HFF-Myc (cell line): ENCODE measurements at places on chromosomes 11 and 22.

DNA sequence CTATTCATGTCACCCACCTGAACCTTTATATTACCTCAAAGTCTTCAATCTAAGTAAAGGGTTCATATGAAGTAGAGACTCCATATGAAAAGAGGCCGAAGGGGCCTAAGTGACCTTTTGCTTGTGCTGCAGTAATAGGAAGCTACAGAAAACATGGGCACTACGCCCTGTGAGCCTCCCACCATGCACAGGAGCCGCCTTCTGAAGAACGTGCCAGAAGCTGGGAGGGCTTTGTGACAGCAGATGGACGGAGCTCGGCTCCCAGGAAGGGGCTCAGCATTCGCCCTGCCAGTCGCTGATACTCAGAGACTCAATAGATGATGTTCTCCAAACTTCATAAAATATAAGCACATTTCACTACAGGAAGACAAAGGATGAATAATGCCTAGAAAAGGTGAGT, 21.2 kb downstream of the DEAF1 start:
- DNase-seq = no peak

DNA sequence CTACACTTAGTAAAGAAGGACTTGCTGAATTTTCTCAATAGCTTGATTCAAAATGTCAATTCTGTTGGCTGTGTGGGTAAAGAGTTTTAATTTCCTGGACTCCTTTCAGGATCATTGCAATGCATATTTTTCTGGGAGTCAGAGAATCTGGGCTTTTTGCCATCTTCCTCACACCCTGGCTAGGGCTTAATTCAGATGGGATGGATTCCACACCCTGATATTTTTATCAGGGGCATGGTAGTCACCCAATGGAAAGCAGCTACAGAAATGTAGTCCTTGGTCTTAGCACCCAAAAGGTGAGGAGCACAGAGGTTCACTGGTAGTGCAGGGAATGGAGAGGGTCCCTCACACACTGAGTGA, 79.3 kb downstream of the SGSM3 start:
- peak; percentile 14 for DNase-seq

- no peak for DNase-seq
Measured at GRCh38 chr22:39148727-39149535, 3.5 kb downstream of the CBX7 start.

GRCh38 chr11:34292111-34292510, 65.7 kb downstream of the ABTB2 start:
- no peak for DNase-seq

DNA sequence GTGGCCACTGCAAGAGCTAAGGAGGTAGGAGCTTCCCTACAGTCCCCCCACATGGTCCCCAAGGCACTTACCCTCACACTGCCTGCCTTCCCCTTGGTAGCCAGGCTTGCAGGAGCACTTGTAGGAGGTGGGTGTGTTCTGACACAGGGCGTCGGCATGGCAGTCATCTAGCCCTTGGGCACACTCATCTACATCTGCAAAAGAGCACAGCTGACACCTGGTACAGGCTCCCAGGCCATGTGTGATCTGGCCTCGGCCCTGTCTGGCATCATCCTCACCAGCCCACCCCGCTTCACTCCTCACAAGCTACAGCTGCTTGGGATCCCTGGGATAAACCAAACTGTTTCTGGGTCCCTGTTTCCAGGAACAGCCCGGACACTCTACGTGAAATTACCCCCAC, 1.8 kb downstream of the SCUBE2 start:
- no peak for DNase-seq

- DNase-seq = no peak
Measured at GRCh38 chr11:64878223-64878493, 263 bp downstream of the EHD1 start.

DNA sequence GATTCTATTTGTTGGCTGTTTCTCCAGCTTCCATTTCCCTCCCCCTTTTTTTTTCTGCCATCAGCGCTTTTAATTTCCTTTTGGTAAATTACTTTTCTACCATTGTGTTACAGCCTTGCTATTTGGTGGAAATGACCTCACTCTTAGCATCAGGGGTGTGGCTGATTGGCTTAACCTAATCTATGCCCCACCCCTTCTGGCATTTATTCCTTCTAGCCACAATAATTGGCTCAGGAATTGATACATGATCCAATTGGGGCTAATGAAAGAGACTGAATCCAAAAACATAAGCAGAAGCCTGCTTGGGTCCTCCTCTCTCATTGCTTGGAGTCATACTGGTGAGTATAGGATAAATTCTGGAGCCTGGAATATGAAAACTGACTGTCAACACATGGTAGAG, 402.4 kb upstream of the LRRC4C start:
- DNase-seq = no peak

DNA sequence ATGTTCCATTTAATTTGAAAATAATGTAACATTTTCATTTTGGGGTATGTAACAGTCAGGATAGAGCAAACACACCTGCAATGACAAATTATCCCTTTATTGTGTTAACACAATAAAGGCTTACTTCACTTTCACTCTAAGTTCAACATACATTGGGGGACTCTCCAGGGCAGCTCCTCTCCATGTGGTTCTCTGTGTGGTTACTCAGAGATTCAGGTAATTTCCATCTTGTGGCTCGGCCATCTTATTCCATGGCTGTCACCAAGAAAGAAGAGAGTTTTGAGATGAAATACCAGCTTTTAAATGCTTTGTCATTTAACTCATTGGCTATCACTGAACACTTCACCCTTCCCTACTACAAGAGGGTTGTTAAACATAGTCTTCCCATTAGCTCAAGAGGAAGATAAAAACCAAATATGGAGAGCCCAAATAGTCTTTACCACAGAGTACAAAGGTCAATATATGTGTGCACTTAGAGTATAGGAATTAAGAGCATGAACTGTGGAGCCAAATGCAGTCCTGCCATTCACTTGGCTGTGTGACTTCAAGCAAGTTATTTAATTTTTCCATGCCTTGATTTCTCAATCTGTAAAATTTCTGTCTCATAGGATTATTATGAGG, 10.6 kb upstream of the TPH1 start:
- DNase-seq = no peak
